Esophagus mucosa (tissue), 1 donor: ENCODE measurements at places on chromosomes 2 and 18.

DNA sequence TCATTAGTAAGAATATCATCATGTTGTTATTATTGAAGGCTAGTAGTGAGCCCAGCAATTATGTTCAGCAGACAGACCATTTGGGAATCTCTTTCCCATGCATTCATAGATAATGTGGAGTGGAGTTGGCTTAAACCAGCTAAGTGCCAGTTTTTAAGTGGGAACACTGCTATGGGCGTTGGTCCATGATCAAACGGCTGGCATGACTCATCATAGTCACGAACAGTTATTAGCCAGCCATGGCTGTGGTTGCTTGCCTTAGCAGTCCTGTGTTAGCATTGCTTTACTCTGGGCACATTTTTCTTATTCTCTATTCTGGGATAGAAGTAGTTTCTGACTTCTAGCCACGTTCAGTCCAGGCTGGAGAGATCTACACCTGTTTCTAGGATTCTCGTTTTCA, 17.7 kb downstream of the EIF4E2 start:
- peak; percentile 86 for ATAC-seq

DNA sequence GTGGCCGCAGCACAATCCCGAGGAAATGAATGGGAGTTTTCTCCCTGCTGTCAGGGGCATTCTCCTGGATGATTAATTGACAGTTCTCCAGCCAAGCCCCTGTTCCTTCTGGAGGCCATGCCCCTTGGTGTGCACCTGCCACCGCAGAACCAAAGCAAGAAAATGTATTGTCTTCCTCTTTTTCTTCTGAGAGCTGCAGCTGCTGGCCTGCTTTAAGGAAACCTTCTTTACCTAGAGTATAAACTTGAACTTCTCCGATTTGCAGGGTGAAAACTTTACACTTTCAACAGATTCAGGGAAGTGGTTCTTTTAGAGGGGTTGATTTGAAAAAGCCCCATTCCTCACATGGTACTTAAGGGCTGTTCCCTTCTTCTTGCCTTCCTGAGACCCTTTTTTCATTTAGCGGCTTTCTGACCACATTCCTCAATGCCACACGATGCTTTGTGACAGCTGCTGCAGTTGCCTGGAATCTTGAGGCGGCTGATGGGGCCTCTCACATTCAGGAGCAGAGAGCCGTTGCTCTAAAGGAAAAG, 402.8 kb downstream of the TXNL1 start:
- ATAC-seq: peak; percentile 31

GRCh38 chr2:33634261-33634910, 35.3 kb upstream of the FAM98A start:
- no peak for ATAC-seq

- ATAC-seq: no peak
These were observed 933 bp upstream of the ADNP2 start for GRCh38 chr18:80108121-80108536.

DNA sequence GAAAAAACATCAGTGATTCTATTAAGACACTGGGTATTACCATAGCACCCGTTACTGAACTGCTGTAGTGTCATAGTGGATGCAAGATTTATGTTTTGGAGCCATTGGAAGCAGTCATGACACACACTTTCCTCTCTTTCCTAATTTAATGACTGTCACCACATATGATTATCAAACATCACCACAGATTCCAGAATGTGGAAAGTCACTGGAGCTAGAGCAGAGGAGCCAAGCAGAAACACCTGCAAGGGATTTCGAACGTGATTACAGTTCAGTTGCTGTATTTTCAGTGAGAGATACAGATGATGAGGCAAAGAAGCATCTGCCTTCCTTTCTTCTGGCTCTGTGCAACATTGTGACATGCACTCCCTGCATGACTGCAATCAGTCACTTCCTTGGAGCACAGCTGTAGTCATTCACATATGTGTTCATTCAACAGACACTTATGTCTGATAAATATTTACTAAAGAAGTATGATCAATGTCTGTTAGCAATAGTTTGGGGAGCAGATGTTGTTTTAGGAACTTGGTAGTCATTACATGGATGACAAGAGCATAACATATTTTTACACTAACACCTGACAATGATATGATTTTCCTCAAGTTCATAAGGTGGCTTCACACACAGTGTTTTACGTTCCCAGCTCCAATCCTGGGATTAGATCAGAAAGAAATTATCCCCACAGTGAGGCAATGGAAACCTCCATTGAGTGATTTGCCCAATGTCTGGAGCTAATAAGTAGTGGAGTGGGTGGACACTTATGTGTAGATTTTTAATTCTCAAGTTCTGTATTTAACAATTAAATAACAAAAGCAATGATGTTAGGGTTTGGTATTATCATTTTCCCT, 416.6 kb downstream of the PLCL1 start:
- no peak for ATAC-seq

DNA sequence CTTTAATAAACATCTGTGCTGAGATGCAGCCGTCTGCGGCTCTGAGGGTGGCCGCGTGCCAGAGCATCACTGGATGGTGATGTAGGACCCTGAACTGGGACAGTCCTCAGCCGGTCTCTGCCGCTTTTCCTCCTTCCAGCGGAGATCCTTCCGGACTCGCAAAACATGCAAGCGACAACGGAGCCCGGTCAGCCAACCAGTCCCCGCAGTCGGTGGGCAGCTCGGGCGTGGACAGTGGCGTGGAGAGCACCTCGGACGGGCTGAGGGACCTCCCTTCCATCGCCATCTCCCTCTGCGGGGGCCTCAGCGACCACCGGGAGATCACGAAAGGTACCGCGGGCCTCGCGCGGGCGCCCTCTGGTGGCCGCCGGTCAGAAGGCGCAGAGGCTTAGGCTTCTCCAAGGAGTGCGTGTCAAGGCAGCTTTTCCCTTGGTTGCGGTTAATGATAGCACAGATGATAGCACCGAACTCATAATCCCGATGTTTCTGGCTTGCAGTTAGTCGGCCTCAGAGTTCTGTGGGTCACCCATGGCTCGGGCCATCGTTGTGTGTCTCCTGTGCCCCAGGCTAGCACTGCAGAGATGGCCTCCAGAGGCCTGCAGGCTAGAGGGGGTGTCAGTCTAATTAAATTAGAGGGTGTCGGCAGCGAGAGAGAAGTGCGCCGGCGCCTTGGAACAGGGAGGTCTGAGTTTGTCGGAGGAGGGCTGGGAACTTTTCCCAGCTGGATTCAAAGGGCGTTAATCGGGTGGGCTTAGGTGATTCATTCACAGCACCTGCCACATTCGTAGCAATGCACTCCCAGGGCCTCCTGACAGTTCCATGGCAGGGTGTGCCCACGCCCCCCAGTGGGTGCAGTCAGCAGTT, 38.5 kb downstream of the LPIN1 start:
- ATAC-seq: peak; percentile 42

- ATAC-seq: no peak
These were observed 800.4 kb downstream of the NRXN1 start for GRCh38 chr2:50231510-50231909.

DNA sequence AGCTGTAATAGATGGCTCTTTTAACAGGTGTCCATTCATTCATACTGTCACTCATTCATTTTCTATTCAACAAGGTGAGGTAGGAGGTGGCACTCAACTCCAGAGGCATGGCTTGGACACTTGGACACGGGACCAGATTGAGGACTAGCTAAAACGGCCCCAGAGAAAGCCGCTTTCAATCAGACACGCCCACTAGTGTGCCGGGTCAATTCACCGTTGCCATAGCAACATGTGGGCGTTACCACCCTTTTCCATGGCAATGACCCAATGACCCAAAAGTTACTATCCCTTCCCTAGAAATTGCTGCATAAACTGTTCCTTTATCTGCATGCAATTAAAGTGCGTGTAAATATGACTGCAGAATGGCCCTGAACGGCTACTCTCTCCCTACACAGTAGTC, 49.2 kb upstream of the LGALSL start:
- no peak for ATAC-seq

DNA sequence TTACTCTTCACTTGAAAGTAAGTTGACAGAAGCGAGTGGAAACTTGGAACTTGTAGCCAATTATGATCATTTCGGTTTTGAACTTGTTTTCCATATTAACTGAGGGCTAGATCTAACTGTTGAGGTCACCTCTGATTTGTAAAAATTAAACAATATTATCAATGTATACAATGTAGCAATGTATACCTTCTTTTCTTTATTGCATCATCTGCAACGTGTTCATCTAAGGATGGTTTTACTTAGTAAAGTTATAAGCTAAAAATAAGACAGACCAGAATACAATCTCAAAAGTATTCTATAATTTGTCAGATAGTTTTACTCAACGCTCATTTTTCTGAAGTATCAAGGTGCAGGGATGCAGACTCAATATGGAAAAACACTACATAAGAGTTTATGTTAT, 435.0 kb upstream of the TNP1 start:
- no peak for ATAC-seq

DNA sequence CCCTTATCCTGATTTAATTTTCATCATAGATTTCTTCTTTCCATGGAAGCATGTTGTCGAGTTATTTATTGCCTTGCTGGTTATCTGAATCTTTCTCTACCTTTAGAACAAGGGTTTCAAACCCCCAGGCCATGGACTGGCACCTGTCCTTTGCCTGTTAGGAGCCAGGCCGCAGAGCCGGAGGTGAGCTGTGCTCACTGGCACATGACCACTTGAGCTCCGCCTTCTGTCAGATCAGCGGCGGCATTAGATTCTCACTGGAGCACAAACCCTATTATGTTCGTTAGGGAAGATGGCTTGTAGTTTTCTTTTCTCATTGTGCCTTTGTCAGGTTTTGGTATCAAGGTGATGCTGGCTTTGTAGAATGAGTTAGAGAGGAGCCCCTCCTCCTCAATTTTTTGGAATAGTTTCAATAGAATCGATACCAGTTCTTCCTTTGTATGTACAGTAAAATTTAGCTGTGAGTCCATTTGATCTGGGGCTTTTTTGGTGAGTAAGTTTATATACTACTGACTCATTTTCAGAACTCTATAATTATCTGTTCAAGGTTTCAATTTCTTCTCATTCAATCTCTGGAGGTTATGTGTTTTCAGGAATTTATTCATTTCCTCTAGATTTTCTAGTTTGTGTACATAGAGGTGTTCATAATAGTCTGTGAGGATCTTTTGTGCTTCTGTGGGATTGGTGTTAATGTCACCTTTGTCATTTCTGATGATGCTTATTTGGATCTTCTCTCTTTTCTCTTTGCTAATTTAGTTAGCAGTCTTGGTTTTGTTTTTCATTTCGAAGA, 668.0 kb upstream of the FAM98A start:
- ATAC-seq: no peak
